ENCODE measurements at places on chromosomes 5 and 9.

DNA sequence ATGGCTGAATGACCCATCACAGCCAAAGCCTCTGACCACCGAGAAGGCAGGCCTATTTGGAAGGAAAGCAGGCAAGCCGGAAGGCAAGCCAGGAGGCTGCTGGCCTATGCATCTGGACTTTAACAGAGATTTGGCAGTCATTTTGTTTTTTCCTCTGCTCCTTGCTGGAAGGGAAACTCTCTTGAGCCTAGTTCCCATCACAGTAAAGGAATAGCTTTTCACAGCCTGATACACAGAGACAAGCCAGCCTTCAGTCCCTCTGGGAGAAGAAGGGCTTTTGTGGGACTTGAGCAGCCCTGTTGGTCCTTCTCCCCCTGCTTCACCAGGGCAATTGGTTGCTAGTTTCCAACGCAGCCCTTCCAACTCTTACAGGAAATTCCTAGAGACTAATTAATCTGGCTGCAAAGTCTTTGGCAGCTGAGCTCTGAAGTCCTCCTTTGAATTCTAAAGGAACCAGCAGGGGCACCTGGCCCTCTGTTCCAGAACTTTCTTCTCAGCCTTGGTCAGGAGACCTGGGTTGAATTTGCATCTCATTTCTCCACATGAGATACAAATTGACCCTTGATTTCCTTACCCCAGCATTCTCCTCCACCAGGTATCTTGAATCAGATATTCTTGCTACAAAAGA lies 157.3 kb upstream of the EPB41L4A start:
- DNase-seq: peak; percentile 52

DNA sequence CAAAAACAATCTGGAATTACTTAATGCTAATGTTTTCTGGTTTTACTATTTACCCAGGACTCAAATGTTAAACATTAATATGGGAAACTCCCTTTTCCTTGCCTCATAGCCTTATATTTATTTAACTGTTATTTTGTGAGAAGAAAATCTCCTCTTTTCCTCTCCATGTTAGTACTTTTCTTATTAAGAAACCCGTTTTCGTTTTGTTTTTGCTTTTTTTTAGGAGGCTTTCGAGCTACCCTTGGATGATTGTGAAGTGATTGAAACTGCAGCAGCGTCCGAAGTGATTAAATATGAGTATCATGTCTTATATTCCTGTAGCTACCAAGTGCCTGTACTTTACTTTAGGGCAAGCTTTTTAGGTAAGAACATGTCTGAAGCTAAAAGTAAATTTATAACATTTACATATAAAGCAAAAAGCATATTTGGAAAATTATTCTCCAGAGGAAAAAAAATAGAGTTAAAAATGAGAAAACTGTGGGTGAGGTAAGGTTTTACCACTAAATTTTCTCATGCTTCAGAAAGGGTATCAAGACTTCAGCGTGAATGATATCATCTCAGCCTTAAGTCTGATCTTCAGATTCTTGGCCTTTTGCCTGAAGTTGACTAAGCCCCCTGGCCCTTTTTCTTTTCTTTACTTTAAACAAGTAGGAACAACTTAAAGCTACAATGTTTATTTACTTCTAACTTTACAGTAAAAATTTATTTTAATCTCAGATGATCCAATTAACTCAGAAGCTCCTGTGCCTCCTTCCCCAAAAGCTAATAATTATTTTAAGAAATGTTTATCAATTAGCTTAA lies 113.8 kb downstream of the RPS23 start:
- DNase-seq: no peak

DNA sequence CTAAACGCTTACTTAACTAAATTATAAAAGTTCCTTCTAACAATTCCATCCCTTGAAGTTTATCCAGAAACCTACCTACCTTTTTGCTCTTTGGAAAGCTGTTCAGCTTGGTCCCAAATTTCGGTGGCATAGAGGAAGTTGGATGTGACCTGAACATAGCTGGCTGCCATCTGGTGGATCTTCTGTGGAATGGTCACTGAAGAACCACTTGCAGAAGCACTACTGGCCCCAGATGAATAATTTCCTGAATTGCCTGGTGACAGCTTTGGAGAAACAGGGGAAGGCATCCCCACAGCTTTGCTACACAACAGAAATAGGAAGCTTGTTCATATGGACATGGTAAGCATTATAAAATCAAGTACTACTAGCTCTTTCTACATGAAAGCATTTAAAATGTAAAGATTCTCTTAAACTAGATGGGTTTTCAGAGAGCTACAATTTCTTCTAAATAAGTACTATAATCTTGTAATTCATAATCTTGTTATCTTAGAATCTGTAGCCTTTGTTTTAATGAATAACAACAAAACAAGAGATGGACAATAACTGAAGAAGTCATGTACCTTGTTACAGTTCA lies 9.9 kb downstream of the LEAP2 start:
- peak; percentile 76 for DNase-seq

GRCh38 chr5:80389580-80389979 lies 18.3 kb upstream of the ZFYVE16 start:
- DNase-seq: no peak

DNA sequence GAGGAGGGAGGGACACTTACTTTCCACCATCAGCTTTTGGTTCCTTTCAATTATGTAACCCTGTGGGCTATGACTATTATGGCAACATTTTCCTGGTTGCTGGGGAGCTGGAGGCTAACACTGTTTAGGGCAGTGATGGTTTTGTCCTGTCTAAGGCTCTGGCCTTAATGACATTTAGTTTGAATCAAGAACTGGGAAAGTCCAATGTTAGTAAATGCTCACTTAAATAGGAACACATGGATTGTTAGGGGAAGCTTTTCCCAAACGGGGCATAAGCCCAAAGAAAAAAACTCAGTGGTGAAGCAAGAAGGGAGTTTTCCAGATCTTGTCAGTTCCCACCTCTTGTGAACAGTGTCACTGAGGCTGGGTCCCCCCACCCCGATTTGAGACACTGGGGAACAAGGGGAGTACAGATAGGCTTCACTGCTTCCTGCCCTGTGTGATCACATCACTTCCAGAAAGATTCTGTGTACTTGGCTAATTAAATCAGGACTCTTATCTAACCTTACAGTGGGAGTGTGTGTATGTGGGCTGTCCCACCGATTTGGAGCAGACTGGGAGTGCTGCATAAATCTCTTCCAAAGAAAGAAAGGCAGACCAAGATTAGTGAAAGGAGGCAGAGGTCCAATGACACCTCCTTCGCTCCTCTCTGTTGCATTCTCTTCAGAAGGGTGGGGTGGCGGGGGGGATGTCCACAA lies 206.4 kb downstream of the PTTG1 start:
- no peak for DNase-seq

- no peak for DNase-seq
These were observed 1903.5 kb downstream of the EFNA5 start for GRCh38 chr5:105767267-105767666.

DNA sequence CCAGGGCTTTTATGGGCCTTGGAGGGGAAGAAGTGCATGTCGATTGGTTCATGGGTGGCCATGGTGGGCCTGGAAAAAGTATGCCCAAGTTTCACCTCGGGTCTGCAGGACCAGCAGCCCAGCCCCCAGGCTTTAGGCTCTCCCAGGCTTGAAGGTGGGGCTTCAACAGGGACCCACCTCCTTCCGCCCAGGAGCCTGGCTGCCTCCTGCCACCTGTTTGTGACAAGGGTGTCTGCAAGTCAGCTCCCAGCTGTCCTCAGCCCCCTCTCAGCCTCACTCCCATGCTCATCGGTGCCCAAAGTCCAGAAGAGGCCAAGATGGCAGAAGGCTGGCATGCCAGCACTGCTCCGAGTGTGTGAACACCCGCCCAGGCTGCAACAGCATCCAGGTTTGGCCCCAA lies 1063.2 kb upstream of the ACO1 start:
- DNase-seq: no peak

DNA sequence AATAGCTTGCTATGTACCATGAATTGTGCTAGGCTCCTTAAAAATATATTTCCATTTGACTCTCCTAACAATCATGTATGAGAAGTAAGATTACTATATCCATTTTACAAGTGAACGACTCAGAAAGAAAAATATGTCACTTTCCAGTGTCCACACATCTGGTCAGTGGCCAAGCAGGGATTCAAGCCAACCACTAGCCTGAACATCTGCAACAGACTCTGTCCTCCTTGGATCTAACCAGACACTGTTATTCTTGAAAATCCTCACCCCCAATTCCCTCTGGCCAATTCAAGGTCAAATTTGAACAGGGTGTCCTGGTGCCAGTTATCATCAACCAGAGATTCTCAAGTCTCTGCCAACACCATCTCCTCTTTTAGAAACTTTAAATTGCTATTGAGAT lies 344.1 kb upstream of the WWC1 start:
- DNase-seq: no peak

DNA sequence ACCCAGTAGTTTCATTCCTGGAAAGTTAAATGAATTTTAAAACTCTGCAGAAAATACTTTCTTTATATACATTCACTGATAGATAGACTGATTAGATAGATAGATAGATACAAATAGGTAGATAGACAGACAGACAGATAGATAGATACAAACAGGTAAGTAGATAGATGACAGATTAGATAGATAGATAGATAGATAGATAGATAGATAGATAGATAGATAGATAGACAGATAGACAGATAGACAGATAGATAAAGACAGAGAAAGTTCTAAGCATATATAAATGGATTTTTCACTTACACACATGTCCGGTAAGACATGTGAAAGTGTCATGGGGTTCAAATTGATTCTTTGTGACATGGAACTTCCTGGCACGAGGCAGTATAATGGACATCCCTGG lies 349.7 kb downstream of the CDK5RAP2 start:
- DNase-seq: no peak

DNA sequence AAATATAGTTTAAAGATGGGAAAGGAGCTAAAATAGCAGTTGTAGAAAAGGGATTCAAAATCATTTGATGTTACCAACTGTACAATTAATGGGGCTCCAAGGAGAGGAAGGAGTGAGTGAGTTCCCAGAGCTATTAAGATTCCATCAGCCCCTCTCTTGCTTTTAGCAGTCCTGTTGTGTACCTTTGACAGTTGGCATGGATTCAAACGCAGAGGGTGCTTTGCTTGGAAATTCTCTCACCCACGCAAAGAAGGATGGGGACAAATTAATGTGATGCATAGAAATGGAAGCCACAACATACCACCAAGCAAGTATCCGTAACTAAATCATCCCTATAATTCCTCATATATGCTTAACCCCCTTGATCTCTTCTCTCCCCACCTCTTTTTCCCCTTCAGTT lies 461.3 kb downstream of the EBF1 start:
- no peak for DNase-seq

GRCh38 chr9:2013743-2014475 lies 1.2 kb upstream of the SMARCA2 start:
- DNase-seq: no peak

- DNase-seq: no peak
These were observed 119.4 kb downstream of the MED27 start for GRCh38 chr9:131960311-131960710.

DNA sequence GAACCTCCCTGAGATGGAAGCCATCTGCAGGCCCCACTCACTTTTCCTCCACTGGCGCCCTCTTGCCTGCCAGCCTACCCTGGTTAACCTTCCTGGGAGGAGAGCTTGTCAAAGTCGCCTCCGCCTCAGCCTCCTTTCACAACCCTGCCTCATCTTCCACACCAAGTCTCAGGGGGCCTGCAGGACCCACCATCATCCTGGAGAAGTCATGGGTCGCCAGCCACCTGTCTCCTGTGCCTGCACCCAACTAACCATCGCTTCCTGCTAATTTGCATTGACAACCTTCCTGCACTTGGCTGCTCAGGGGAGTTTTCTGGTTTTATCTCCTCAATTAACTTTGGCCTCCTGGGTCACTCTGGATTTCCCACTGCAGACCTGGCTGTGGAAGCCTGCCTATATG lies 52.8 kb upstream of the GRHPR start:
- DNase-seq: no peak

- no peak for DNase-seq
These were observed 69.7 kb downstream of the LIX1 start for GRCh38 chr5:97072696-97073095.

GRCh38 chr5:36790847-36791246 lies 85.7 kb upstream of the NIPBL start:
- no peak for DNase-seq

- DNase-seq: no peak
These were observed 24.7 kb upstream of the UBAC1 start for GRCh38 chr9:135985889-135986288.

GRCh38 chr5:32042551-32042961 lies 131.6 kb downstream of the GOLPH3 start:
- DNase-seq: no peak

DNA sequence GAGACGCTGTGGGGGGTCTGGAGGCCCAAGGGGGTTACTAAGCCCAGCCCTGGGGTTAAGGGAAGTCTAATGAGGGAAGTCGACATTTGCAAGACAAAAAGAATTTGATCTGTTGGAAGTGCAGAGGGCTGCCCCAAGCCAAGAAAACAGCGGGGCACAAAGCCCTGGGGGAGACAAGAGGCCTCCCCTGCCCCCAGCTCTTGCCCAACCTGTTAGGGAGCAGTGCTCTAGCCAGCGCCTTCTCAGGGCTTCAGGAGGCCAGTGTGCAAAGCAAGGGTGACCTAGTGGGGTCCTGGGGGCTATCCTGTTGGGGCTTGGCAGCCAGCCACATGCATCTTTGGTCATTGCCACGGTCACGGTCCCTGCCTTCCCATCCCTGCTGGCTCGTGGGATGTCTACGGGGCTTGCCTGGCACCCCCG lies 25.2 kb downstream of the GFI1B start:
- DNase-seq: no peak

DNA sequence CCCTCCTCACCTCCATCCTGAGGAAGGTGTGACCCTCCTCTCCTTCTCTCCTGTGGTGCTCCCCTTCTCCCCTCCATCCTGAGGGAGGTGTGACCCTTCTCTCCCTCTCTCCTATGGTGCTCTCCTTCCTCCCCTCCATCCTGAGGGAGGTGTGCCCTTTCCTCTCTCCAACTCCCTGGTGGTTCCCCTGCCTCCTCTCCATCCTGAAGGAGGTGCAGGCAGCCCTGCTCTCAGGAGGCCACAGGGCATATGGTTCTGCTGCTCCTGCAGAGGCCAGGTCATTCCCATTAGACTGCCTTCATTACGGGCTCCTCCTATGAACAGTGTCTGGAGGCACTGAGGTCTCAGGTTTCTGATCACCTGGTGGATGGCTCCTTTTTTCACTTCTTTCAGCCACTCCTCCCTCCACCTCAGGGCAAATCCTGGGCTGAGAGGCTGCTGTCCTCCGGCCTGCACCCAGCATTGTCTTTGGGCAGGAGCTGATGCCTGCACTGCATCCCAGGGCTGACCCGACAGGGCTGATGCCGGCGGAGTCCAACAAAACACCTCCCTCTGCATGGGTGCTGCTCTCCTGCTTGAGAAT lies 197.1 kb downstream of the MED10 start:
- DNase-seq: no peak

- peak; percentile 95 for DNase-seq
These were observed at the start of the genes CRAT and PTPA for GRCh38 chr9:129110740-129111527. Gene CRAT (minus strand): TSS chr9:129110793. CDS start chr9:129110509, 284 bp downstream. Gene PTPA (plus strand): TSS chr9:129111415. CDS start chr9:129111601, 186 bp downstream.

DNA sequence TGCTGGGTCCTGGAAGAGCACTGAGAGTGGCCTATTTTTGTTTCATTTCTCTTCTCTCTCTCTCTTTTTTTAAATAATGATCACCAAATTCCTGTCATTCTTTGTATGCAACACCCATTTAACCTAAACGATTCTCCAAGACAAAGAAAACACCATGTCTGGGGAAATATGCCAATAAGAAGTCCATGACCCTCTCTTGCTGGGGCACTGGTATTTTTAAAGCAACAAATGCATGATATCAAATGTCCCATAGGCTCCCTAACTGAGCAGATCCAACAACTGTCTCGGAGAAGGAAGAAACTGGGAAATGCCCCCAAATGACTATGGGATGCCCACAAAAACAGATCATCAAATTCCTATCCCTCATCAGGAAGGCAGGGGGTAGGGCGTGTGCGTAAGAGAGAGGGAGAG lies 567.4 kb downstream of the CCDC171 start:
- no peak for DNase-seq

- DNase-seq: no peak
These were observed 94.3 kb upstream of the CPEB4 start for GRCh38 chr5:173793648-173794548.

All from midbrain (tissue), 1 donor.